Stimulated activated CD4-positive, alpha-beta T cell treated with anti-CD3 and anti-CD28 coated beads, Interleukin-4, amount 100 ng/mL, for 4 hours (primary cell): ENCODE measurements at places on chromosomes 11 and 22.

GRCh38 chr11:125649465-125650166, 24.7 kb downstream of the CHEK1 start:
- DNase-seq, result no peak

DNA sequence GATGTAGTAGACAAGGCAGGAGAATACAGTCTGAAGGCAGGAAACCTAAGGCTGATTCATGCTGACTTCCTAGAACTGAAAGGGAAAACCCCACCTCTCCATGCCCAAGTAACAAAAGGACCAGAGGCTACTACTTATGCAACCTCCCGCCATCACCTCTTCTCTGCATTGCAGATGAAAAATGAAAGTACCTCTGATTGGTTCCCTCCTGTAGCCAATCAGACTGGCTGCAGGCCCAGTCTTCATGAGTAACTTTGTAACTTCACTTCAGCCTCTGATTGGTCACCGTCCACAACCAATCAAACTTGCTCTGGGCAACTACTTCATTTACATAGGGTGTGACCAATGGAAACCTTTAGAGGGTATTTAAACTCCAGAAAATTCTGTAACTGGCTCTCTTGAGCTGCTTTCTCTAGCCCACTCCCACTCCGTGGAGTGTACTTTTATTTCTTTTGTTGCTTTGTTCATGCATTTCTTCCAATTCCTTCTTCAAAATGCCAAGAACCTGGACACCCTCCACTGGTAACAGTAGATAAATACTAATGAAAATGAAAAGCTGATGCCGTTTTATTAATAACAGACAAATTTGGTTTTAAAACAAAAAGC, 5.2 kb upstream of the MAP6 start:
- no peak for DNase-seq

- DNase-seq, result no peak
Observed at GRCh38 chr11:8870411-8871170, 40.4 kb upstream of the AKIP1 start.

DNA sequence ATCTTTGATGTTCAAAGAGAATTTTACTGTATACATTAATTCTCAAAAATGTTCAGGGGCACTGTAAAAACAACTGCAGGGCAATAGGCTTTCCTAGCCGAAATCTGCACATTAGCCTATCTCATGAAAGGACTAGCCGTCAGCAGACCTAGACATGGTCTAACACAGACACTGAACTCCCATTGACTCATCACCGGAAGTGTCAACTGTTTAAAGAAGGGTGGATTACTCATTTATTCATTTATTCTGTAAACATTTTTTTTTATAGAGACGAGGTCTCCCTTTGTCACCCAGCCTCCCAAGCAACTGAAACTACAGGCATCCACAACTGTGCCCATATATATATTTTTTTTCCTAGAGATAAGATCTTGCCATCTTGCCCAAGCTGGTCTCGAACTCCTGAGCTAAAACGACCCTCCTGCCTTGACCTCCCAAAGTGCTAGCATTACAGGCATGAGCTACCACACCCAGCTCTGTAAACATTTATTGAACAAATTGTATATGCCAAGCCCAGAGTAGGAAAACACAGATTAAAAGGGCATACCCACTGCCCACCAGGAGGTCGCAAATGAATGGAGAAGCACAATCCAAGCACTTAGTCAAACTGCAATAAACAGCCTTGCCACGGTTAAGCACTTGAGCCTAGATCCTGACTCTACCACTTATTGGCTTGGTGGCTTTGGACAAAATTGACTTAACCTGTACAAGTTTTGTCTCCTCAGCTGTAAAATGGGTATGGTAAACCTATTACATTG, 26.6 kb downstream of the RAB30 start:
- DNase-seq, result no peak

DNA sequence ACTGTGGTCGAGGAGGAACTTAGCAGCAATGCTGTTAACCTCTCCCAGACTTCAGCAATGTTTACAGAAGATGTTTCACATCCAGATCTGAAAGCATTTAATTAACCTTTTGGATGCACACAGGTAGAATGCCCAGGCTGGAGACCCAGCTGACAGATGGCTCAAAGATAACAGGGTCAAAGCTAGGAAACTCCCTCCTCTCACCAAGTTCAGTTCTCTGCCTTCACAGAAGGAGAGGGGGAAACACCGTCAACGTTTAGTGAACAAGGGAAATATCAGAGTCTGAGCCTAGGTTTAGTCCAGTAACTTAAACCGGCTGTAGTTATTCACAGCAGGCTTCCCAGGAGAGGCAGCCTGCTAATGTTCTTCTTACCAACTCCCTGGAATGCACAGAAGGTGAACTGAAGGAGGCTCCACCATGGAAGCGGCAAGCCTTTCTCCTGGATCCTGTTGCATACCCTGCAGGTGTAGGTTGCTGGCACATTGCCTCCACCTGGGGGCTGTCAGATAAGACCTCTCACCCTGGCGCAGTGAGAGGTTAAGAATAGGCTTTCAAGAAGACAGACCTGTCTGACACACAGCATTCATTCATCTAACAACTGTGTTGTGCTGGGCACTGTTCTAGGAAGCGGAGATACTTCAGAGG, 23.5 kb upstream of the ANKK1 start:
- no peak for DNase-seq

DNA sequence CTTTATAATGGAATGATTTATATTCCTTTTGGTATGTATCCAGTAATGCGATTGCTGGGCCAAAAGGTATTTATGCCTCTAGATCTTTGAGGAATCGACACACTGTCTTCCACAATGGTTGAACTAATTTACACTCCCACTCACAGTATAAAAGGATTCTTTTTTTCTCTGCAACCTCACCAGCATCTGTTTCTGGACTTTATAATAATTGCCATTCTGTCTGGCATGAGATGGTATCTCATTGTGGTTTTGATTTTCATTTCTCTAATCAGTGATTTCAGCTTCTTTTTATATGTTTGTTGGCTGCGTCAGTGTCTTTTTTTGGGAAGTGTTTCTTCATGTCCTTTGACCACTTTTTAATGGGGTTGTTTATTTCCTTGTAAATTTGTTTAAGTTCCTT, 679.3 kb downstream of the JRKL start:
- DNase-seq, result no peak

DNA sequence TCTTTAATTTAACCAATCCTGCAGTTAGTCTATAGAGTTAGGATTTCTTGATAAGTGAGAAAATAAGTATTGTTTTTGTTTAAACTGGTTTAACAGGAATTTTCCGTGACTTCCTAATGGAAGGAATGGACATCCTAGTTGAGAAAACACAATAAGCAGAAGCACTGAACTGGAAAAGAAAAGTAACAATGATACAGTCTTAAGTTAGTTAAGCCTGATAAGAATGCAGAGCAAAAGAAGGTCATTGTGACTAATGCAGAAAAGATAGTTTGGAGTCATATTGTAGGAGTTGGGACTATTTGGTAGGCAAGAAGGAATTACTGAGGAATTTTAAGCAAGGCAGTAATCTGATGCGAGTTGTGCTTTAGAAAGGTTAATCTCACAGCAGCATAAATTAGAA, 11.7 kb downstream of the RNF141 start:
- no peak for DNase-seq

DNA sequence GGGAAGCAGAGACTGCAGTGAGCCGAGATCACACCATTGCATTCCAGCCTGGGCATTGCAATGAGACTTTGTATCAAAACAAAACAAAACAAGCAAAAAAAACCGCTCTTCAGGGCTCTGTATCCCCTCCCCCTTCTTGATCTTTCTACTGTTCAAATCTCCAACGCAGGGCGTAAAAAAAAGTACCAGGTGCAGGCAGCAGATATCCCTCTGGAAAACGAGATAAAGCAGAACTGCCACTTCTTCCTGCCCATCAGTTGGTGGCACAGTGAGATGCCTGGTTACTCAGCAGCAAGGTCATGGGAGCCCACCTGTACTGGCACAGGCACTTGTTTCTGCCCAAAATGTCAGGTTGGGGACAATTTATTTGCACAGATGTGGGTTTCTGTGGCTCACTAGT, 11.2 kb downstream of the CCS start:
- no peak for DNase-seq

DNA sequence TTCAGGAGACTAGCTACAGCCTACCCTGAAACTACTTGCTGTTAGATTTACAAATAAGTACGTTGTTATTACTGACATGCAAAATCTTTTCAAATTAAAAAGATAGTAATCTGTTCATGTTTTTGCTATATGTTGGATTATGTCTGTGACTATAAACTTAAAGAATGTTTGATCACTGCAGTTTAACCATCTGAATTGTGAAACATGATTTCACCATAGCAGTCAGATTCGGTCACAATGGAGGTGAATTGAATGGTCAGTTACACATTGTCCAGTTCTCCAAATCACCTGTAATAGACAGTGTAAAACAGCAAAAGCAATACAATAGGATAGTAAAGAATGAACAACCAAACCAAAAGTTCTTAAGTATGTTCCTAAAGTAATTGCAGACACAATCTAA, 43.3 kb downstream of the CCDC83 start:
- no peak for DNase-seq

DNA sequence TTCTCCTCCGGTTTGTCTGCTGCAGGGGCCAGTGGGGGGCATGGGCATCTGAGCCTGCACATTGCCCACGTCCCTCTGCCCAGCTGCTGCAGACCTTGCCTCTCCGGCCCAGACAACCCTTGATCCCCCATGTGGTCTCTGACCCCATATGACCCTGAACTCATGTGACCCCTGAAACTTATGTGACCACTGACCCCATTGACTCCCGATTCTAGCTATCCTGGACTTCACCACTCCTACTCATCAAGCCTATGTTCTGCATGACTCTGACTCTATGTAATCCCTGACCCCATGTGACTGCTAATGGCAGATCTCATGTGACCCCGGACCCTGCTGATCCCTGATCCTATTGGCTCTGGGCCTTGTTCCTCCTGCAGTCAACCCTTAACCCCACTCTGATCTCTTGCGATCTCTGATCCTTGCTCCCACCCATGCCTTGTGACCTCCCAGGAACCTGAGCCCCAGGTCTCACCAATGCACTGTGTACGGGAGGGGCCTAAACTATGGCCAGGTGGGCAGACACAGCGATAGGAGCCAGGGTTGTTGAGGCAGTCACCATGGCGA, 5.7 kb downstream of the LTBP3 start:
- no peak for DNase-seq

- no peak for DNase-seq
Observed at GRCh38 chr22:24723111-24723510, 51.4 kb downstream of the PIWIL3 start.

DNA sequence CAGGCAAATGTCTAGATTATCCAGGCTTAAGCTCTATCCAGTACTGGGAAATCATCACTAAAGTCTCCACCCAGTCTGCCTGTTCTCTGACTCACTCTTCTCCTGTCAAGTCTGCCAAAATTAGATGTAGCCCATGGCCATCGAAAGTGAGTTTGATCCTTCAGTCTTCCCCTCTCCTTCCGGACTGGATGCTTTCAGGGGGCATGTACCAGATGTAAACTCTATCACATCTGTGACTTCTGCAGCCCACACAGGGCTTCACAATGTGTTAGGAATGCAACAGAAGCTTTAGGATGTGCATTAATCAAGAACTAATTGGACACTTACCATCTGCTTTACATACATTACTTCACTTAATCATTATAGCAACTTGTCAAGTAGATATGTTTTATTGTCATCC, 12.3 kb downstream of the ME3 start:
- DNase-seq, result no peak

GRCh38 chr11:114386131-114386530, 14.2 kb downstream of the C11orf71 start:
- no peak for DNase-seq

- no peak for DNase-seq
Observed at GRCh38 chr22:45550416-45550815, 47.7 kb downstream of the FBLN1 start.

DNA sequence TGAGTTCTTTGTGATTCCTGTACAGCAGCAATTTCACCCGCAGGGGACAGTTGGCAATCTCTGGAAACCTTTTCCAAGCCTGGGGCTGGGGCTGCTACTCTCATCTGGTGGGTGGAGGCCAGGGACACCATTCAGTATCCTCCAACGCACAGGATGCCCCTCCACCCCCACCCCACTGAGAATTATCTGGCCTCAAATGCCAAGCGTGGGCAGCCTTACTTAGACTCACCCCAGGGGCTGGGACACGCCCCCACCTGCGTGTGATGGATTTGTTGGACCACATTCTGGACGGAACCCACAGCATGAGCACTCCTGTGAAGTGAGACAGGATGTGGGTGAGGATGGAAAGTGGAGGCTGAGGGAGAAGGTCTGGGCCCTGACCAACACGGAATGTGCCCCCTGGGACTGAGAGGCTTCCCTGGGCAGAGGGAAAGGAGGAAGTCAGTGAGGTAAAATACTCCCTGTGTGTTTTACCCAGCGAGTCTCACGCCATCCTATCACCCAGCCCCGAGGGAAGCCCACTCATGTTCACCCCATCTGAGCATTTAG, 13.7 kb downstream of the RASD2 start:
- DNase-seq, result no peak

- no peak for DNase-seq
Observed at GRCh38 chr11:95608093-95608492, 181.5 kb downstream of the FAM76B start.

DNA sequence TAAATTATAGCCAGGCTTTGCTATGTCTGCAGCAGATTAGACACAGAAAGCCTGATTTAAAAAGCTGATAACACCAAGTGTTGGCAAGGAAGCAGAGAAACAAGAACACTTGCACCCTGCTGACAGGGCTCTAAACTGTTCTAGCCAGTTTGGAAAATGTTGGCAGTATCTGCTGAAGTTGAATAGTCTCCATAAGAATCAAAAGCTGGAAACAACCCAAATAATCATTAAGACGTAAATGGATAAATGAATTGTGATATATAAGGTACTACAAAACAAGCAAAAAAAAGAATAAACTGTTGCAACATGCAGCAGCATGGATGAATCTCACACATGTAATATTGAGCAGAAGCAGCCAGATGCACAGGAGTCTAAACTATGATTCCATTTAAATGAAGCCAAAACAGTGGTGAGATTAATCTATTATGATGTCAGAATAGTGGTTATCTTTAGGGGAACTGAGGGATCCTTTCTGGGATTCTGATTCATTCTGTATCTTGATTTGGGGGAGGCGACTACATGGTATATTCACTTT, 40.4 kb upstream of the ADORA2A start:
- no peak for DNase-seq

DNA sequence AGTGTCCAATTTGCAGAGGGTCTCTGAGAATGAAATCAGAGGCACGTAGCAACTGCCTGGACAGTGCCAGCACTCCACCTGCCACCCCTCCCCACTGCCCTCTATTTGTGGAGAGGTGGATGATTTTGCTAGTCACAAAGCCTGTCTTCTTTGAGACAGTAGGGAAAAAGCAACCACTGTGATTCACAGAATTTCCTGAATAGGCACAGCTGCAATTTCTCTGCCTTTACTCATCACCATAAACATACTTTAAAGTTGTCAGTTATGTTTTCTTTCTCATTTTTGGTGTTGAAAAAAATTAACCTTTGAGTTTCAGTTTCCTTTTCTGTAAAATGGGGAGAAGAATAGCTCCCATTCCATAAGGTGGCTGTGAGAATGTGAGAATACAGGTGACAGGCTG, 134.3 kb downstream of the TEAD1 start:
- DNase-seq, result no peak

- DNase-seq, result no peak
Observed at GRCh38 chr11:11514246-11514645, 107.6 kb downstream of the GALNT18 start.

- no peak for DNase-seq
Observed at GRCh38 chr11:71281831-71282230, 29.5 kb upstream of the SHANK2 start.
